Muscle of arm (tissue), 14 donors: ENCODE measurements at places on chromosomes 6 and 20.
A peak's percentile ranks its signal among the peaks of the same experiment; 100 is the strongest.

- DNase-seq = no peak
Observed at GRCh38 chr6:53325785-53326184, 23.0 kb downstream of the ELOVL5 start.

DNA sequence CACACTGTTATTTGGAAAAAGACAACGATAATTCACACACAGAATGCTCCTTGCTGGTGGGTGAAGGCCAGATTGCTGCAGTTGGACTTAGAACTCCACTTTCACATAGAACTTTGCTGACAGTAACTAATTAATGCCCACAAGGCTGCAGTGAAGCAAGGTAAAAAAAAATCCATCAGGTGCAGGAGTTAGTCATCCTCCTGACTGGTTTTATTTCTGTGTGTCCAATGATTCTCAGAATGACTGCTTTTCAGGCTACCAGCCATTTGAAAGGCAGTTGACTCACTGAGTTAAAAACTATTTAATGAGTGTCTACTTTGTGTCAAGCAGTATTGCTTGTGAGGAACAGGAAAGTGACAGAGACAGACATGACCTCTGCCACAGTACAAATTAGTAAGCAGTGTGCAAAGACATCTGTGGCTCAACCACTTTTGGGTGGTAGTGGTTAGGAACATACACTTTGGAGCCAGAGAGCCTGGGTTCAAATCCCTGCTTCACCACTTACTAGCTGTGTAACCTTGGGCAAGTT, 41.9 kb downstream of the ELOVL5 start:
- DNase-seq = no peak

GRCh38 chr20:38165089-38165965, at the start of gene TGM2:
TGM2 (minus strand) TSS chr20:38165270; CDS start chr20:38165198, 72 bp downstream.
- DNase-seq = no peak

DNA sequence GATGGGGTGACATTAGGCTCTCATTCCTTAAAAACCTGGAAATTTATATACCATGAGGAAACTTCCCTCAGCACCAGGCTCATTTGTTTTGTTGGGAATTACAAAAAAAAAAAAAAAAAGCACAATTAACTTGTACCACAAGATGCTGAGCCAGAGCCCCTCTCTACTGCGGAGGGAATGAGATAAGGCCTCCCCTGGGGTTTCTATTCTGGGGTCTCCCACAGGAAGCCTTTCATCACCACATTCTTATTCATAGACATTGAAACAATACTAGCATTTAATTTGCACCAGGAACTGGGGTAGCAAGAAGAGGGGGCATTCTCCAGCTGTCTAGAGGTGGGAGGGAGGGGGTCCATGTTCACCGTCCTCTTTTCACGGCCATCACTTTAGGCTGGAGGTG, 23.0 kb upstream of the RPS6KA2 start:
- no peak for DNase-seq

- no peak for DNase-seq
Observed at GRCh38 chr20:22452442-22453011, 131.8 kb downstream of the FOXA2 start.

- no peak for DNase-seq
Observed at GRCh38 chr6:90078513-90079289, 184.4 kb downstream of the GJA10 start.

- DNase-seq = no peak
Observed at GRCh38 chr6:35091346-35092083, 49.6 kb downstream of the TCP11 start.

GRCh38 chr6:153131037-153131981, at the start of gene RGS17:
RGS17 (minus strand) TSS chr6:153131282; CDS start chr6:153044018, 87,264 bp downstream.
- peak; percentile 69 for DNase-seq

- no peak for DNase-seq
Observed at GRCh38 chr20:10987651-10988383, 314.0 kb upstream of the JAG1 start.

DNA sequence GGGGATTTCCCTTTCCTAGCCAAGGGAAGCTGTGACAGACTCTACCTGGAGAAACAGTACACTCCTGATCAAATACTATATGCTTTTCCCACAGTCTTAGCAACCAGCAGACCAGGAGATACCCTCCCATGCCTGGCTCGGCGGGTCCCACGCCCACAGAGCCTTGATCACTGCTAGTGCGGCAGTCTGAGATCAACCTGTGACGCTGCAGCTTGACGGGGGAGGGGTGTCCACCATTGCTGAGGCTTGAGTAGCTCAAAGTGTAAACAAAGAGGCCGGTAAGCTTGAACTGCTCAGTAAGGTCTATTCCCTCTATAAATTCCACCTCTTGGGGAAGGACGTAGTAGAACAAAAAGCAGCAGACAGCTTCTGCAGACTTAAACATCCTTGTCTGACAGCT, 63.2 kb downstream of the WASF1 start:
- no peak for DNase-seq

GRCh38 chr6:11263291-11263775, 30.9 kb upstream of the NEDD9 start:
- peak; percentile 70 for DNase-seq

DNA sequence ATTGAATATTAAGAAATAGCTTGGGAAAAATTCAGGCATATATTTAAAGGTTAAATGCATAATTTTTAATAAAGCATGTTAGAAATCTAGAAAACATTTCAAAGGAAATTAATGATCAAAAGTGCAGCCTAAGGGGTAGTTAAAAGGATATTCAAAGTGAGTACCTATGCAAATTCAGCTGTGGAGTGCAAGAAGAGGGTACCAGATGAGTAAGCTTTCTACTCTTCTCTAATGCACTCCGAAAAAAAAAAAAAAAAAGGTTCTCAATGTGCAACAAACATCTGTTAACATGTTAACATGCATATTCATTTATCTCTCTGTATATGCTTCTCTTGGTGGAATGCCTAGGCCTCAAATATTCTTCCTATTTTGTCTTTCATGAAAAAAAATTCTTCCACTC, 32.0 kb upstream of the KATNA1 start:
- no peak for DNase-seq

GRCh38 chr6:118791499-118791898, 102.5 kb upstream of the ASF1A start:
- no peak for DNase-seq

DNA sequence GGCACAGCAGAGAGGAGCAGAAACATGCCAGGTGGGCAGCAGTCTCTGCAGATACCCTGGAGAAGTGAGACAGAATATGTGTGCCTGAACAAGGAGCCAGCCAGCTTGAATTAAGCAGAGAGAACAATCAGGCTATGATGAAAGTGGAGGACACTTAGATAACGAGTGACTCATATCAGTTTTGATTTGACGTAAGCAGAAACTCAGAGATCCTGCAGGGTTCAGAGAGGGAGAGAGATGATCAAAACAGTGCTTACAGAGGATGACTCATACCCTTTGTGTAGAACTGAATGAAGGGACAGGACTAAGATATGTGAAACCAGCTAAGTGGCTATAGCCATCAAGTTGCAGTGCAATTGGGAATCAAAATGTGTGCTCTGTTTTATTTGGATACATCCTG, 300.7 kb downstream of the TENT5A start:
- no peak for DNase-seq

GRCh38 chr6:12608016-12608860, 108.3 kb upstream of the PHACTR1 start:
- DNase-seq = no peak

GRCh38 chr20:64165866-64166600, 1.8 kb downstream of the MYT1 start:
- no peak for DNase-seq

GRCh38 chr6:36774331-36774730, 64.9 kb downstream of the CPNE5 start:
- DNase-seq = no peak

- peak; percentile 63 for DNase-seq
Observed at GRCh38 chr6:23414051-23414445, 712.0 kb upstream of the NRSN1 start.

DNA sequence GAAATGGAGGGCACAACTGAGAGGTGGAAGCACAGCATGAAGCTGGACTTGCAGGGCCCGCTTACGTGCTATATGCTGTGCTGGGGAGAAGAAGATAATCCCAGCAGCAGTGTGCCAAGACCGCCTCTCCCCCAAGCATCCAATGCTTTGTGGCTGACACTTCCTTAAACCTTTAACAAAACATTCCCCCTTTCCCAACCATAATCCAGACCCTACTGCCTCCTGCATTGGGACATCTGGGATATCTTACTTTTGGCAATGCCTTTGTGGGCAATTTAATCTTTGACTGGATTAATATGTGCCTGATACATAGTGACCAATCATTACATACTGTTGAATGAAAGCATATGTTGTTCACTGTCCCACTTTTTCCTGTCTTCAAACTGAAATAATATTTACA, 3.1 kb upstream of the TENT5A start:
- no peak for DNase-seq

- no peak for DNase-seq
Observed at GRCh38 chr20:25035921-25036320, 22.0 kb downstream of the ACSS1 start.

DNA sequence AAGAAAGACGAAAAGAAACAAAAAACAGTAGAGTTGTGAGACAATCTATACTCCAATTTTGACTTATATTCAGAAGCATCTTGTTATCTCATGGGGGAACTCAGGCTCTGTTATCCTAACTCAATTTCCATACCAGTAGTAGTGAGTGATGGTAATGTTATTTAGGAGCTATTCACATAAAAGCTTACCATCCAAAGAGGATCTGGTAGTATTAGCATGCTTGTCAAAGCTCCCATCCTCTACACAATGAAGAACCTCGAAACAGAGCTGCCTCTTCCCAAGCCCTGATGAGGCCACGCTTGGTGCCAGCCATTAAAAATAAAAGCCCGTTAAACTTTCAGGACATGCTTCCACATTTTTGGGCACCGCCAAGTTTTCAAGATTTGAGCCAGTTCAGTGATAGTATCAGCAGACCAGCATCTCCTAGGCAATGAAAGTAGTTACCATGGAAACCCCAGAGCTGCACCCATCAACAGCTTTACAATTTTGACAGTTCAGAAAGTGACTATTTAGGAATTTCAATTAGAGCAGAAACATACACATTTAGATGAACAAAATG, 173.3 kb downstream of the CD83 start:
- no peak for DNase-seq

GRCh38 chr20:55173601-55174000, 698.2 kb downstream of the DOK5 start:
- DNase-seq = no peak

GRCh38 chr6:112469306-112469705, 122.2 kb downstream of the RFPL4B start:
- DNase-seq = no peak

GRCh38 chr6:49464691-49465090, 1.5 kb downstream of the CENPQ start:
- no peak for DNase-seq

- no peak for DNase-seq
Observed at GRCh38 chr20:57082357-57082945, 184.0 kb downstream of the BMP7 start.

DNA sequence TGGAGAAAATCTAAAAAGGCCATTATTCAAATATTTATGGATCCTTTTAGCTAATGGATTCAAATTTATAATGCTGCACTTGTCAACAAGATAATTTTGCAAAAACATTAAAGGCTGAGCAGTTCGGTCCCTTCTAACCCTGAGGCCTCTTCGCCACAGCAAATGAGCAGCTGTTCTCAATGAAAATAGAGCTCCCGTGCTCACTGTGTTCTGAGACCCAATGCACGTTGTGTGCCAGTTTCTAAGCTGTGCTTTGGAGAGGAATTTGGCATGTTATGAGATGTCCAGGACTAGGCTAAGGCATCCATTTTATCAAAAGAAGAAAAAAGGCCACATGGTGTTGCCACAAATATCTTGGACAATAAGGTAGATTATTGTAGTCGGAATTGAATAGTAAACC, 220.1 kb upstream of the TSHZ2 start:
- DNase-seq = no peak

DNA sequence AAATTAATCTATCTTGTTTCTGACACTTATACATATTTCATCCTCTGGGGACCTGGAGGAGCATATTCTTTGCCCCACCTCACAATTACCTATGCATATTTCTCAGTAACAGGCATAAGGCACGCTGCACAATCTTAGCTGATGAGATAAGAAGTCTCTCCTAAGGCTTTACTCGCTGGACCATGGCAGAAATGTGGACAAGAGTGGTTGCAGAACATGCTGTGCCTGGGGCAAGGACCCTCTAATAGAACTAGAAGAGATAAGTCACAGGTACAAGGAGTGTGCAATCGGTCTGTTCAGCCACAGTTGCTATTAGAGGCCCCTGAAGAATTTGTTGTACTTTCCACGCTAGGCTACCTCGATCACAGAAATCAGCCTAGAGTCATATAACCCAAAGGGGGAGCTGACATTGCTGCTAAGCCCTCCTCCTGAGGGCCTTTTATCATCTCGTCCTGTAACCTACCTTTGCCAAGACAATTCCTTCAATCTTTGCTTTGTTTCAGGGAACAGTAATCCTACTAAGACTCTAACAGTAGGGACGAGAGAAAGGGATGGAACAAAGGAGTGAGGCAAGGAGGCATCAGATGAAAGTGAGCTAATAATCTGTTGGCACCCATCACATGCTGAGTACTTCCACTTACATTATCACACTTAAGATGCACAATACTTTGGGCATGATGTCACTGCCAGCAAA, 16.1 kb upstream of the DEFB129 start:
- no peak for DNase-seq

DNA sequence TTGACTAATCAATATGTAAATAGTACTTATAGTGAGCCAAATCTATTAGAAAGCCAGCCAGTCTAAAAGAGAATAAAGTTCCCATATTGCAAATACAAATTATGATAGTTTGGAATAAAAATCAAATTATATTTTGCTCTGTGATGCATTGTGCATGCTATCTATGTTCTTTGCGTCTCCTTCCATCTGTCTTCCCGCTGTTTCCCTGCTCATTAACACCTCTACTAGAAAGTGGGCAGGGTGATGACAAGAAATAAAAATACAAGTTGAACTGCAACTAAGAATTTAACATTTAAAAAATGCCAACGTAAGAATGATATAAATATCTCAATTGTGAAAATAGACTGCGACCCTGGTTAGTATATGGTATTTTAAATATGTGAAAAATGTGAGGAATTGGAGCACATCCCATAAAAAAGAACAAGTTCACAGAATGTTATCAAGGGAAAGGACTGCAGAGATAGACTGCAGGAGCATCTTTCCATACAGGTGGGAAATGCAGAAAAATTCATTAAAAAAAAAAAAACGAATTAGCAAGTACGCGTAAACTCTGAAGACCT, 157.6 kb upstream of the PDE7B start:
- DNase-seq = no peak

DNA sequence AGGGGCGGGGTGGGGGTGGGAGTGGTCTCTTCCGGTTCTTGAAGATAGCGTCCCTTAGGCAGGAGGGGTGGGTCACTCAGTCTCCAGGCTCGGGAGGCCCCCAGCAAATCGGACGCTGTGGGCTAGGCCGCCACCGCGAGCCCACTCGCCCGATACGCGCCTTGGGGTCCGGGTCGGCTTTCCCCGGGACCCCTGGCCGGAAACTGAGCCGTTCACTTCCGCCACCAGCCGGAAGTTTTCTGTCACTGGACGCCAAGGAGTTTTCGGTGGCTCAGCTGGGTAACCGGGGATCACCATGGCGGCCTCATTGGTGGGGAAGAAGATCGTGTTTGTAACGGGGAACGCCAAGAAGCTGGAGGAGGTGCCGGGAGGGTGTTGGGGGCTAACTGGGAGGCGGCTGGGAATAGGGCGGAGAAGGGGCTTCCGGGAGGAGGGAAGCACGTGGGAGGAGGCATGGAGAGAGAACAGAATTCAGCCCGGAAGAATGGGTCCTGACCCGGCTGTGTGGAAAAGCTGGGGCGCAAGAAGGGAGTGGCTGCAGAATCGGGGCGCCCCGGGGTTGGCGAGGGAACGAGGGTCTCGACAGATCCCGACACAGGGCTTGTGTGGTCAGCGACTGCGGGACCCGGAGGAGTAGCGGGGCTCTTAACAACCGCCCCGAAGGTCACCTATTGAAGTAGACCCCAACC, at the start of gene ITPA:
Gene ITPA, plus strand, starts transcription at position 242 of the 689 bp plus-strand sequence. Its CDS starts 54 bp downstream, at position 296.
- peak; percentile 66 for DNase-seq
